ENCODE measurements at places on chromosomes 6 and 20.

- DNase-seq, result no peak
Measured at GRCh38 chr20:5643936-5644335, 106.3 kb upstream of the SHLD1 start.

DNA sequence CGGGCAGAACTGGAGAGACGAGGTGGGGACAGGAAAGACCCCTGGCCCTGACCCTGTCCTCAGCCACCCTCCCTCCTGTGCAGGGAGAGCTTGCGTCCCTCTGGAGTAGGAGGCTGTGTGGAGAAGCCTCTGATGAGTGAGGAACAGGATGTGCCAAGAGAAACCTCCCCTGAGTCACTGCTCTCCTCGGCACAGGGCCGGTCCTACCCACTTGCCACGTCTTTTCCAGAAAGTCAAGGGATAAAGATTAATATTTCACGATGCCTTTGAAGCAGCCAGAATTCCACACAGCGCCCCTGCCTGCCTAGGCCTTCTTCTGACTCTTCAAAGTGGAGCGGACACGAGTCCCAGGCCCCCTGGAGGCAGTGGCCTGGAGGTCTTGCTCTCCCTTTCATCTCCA is 34.9 kb upstream of the THBS2 start:
- DNase-seq, result no peak

DNA sequence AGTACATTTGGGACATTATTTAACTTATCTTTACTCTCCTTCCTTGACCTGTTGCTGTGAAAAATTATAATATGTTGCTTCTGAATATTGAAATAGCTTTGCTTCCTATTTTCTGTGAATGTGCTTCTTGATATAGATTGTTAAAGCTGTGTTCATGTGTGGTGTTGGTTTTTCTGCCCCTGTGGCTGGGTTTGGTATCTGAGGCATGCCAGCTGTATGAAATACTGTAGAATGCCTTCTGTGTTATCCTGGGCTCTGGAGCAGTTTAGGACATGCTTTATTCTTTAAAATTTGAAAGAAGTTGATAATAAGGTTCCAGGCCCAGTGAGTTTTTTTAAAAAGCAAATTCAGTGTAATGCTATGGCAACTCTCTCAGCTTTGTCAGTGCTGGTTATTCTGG is 71.7 kb downstream of the HIVEP1 start:
- no peak for DNase-seq

DNA sequence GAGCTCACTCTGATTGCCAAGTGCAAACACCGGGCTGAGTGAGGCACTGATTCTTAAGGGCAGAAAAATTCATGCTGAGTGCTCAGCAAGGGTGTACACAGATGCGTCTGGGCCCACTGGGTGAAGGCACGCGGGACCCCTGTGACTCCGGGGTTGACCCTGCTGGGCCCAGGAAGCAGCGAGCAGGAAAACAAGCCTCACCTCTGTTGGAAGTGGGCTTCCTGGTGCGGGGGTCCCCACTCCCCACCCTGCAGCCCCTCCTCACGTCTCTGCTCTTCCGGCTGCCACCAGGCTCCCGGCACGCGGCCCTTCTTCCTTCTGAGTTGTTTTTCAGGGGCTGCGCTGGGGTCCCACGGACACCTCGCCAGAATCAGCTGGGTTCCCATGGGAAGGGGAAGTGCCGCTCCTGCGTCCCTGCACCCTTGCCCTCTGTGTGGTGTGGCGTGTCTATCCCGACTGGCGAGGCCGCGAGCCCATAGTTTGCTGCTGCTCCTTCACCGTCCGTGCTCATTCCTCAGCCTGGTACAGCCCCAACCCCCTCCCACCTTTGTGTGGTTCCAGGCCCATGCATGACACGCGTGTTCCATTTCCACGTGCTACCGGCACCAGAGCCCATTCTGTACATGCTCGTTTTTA is 80.6 kb upstream of the BHLHE23 start:
- no peak for DNase-seq

DNA sequence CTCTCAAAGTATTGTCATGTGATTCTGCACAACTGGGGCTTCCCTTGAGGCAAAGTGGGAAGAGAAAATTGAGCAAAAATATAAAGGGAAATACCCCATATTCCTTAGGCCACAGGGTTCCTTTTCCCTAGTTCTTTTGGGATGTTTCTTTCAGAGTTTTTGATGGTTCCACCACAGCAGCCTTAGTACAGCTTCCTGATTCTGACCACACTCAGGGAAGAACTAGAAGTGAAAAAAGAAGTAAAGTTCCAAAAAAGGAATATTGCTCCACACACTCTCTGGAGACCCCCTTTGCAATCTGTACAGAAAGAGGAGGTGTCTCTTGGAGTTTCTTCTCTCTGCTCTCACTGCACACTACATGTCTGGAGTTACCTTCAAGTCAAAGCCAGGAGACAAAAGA is 27.9 kb upstream of the HLA-DQA2 start:
- no peak for DNase-seq

DNA sequence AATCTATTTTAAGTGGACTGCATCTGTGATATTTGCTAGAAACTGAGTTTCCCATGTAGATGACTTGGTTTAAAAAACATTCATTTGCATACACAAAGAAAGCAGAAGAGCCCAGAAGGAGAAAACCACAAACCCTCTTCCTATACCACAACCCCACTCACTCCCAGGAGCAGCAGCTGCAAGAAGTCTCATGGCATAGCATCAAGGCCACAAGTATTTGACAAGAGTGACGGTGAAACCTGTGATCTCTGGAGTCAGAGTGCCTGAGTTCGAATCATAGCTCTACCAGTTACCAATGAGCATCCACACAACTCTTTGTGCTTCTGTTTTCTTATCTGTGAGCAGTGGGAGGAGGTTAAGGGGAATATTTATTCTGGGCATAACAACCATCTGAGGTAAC is 44.7 kb upstream of the SIRPG start:
- no peak for DNase-seq

DNA sequence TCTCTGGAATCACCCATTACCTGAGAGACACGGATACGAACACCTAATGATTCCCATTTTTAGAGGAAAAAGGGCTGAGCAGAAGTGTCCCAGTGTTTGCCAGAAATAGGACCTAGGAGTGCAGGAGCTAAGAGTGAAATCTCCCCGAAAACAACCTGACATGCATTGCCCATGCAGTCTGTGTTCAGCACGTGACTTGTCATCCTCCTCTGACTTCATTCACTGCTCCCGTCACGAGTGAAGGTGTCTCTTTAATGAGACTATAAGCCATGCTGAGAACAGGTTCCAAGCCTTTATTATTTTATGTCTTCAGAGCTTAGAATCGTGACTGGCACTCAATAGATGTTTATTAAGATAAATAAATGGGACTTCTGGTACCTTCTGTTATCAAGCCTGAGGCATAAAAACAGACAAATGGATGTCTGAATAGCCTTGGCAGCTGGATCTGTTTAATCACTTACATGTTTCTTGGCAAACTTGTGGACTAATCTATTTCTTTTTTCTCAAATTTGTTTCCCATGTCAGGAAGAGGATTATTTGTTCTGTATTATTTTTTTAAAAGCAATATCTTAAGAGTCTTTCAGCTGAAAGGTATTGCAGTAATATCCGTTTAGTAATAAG is 3.7 kb upstream of the MLIP start:
- no peak for DNase-seq

- DNase-seq, result no peak
Measured at GRCh38 chr20:31716351-31716750, 6.3 kb downstream of the BCL2L1 start.

DNA sequence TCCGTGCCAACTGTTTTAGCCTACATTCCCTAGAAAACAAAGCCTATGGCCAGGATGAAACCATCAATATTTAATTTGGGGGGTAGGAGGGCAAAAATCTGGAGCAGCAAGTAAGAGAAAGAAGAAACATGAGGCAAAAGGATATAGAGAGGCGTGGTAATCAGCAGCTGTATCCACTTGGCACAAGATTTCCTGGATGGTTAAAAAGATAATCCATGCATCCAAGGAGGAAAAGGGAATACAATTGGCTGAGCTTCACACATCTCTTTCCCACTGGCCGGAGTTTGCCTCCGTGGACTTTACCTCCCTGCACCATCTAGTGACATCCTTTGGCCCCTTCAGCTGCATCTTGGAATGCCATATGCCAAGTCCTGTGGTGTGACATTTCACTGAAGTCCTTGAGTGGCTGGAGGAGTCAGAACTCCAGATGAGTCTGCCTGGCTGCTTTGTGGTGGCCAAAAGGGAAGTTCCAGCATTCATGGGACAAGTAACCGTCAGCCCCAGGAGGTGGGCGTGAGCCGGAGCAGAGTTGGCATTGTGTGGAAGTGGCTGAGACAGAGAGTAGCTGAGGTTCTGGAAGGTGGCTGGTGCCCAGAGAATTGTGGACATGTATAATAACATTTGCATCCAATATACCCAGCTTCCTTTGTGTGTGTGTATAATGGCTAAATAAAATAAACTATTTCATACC is 13.7 kb upstream of the TMX4 start:
- no peak for DNase-seq

GRCh38 chr6:22754061-22754460 is 184.7 kb downstream of the HDGFL1 start:
- DNase-seq, result no peak

GRCh38 chr6:139285590-139285989 is 6.2 kb downstream of the TXLNB start:
- no peak for DNase-seq

GRCh38 chr20:1900321-1900801 is 5.2 kb downstream of the SIRPA start:
- no peak for DNase-seq

DNA sequence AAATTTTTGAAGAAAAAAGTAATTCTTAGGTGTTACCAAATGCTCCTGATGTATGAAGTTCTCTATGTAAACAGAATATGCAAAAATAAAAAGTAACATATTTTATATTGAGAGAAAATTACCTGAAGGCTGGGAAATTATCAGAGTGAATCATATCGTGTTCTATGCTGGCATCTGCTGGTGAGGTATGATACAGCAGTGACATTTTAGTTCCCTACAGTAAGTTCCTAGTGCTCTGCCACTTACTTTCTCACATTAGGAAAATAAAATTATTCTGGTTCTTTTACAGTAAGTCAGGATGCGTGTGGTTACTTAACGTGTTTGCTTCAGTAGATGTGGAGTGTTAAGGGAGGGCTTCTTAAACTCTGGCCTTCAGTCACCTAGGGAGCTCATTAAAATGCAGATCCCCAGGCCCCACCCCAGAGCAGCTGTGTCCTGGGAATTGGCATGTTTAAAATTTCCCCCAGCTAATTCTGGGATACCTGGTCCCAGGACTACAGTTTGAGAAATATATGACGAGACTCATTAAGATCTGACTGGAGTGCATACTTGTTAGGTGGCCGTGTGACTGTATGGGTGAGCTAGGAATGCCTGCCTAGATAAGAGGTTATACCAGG is 3.2 kb downstream of the ACTR5 start:
- DNase-seq, result peak; percentile 22

- peak; percentile 72 for DNase-seq
Measured at GRCh38 chr6:166097914-166098522, 69.6 kb downstream of the TBXT start.

GRCh38 chr6:74467533-74468215 is 738.2 kb downstream of the COL12A1 start:
- DNase-seq, result no peak

DNA sequence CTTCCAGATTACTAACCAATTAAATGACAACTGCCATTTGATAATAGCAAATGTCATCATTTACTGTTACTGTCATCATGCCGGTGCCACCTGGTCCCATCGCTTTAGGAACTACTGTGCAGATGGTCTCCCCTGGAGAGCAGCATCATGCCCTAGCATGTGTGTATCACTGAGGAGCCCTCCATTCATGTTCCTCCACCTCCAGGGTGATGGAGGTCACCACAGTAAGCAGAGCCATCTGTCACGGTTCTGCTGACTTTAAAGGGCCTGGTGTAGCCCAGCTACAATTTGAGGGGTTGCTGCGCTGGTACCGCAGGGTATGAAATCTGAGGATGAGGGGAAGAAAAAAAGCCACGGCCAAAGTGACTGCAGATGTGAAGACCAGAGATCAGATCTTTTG is 118.8 kb upstream of the KCNK16 start:
- no peak for DNase-seq

- DNase-seq, result no peak
Measured at GRCh38 chr6:17630511-17631073, 30.5 kb downstream of the FAM8A1 start.

DNA sequence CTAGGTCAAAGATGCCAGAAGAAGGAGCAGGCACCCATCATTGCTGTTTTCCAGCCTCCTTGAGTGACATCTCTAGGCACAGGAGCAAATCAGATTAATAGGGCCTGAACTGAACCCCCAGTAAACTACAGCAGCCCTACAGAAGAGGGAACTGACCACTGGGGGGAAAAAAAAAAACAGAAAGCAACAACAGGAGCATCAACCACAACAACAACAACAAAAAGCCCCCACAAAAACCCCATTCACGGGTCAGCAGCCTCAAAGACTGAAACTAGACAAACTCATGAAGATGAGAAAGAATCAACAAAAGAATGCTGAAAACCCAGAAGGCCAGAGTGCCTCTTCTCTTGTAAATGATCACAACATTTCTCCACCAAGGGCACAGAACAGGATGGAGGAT is 537.4 kb upstream of the BTBD3 start:
- DNase-seq, result no peak

GRCh38 chr20:37336369-37337207 is 9.4 kb upstream of the SRC start:
- DNase-seq, result peak; percentile 78

- DNase-seq, result no peak
Measured at GRCh38 chr6:57246307-57246706, 24.2 kb upstream of the RAB23 start.

GRCh38 chr20:3228750-3229032 is 10.3 kb downstream of the SLC4A11 start:
- DNase-seq, result no peak

DNA sequence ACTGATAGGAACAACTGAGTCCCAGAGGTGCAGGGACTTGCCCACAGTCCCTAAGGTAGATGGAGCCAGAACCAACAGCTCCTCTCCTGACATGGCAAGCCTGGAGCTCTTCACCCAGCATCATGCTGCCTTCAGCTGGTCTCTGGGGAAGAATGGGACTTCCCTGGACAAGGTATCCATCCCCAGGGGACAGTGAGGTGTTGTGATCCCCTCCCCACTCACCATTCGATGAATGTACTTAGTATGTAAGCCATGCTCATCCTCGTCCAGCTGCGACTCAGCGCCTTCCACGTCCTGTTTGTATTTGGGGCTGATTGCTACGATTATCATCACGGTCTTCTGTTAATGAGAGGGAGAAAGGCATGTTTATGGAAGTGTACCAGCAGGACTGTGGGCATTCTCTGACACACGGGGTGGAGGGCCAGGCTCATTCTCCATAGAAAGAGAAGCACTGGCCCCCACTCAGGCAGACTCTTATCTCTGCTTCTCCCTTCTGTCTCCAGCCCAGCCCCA is 39.4 kb downstream of the TRAF3IP2 start:
- DNase-seq, result no peak

Data from Peyer's patch (tissue), 4 donors.